NCI-H526 (cell line): ENCODE measurements at places on chromosomes 7 and 10.

DNA sequence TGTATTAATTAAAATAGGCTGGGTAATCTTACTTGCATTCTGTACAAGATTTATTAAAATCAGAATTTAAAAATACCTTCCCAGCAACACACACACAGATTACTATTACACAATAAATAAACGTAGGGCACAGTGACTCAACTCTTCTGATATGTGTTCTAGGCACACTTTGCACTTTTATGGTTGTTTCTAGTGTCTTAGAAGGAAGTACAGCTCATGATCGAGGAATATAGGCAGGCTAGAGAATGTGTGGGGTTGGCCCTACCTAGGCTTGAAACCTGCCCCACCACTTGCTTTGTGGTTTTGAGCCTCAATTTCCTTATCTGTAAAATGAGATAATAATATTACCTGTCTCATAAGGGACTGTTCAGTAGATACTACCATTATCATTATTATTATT, 30.5 kb downstream of the ARMC3 start:
- no peak for DNase-seq

DNA sequence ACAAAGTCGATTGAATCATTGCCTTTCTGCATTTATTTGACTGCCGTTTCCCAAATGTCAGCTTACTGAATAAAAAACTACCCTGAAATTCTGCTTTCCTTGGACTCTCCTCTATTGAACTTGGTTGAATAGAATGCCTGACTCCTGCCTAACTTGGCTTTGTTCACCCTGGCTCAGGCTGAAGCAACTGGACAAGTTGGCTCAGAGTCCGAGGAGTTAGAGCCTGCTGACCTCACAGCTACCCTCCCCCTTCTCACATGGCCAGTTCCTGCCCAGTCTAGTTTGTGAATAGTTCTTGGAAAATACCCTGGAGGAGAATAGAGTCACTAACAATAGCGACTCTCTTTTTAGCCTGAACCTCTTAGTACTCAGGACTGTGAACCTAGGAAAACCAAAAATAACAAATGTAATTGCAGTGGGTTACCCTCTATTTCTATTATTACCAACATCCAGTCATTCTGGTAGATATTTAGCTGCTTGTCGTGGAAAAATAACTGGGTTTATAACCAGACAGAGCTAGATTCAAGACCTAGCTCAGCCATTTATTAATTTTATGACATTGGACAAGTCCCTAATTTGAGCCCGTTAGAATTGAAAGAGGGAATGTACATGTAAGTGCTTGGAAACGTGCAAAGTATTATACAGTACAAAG, 17.3 kb upstream of the NRBF2 start:
- no peak for DNase-seq

- peak; percentile 61 for DNase-seq
These were observed 181.2 kb downstream of the KCNMA1 start for GRCh38 chr10:77456414-77456813.

- DNase-seq: no peak
These were observed 25.3 kb downstream of the ADAM22 start for GRCh38 chr7:87959336-87959735.

GRCh38 chr7:87192784-87193487, 26.6 kb downstream of the TMEM243 start:
- DNase-seq: no peak

- no peak for DNase-seq
These were observed 292.3 kb upstream of the PITRM1 start for GRCh38 chr10:3464760-3465405.

GRCh38 chr7:151748733-151749132, 128.2 kb downstream of the PRKAG2 start:
- no peak for DNase-seq

DNA sequence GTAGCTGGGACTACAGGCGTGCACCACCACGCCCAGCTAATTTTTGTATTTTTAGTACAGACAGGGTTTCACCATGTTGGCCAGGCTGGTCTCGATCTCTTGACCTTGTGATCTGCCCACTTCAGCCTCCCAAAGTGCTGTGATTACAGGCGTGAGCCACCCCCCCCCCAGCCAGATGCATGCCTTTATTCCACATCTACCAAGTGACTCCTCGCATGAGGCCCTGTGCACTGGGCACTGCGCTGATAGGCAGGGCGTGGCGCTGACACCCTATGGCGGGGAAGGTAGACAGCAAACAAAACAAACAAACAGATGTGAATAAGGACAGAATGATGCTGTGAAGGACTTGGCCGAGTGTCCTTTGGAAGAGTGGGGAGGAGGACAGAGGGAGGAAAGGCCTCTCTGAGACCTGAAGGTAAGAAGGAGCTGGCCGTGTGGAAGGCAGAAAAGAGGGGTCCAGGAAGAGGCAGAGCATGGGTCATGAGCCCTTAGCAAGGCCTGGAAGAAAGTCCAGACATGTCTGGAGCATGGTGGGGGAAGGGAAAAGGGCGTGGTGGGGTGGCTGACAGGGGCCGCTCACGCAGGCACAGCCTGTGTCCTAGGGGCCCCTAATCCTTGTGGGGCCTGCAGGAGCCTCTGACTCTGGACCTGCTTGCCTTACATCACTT, 47.5 kb upstream of the CACUL1 start:
- no peak for DNase-seq

GRCh38 chr7:12646139-12646538, 41.3 kb upstream of the ARL4A start:
- no peak for DNase-seq

DNA sequence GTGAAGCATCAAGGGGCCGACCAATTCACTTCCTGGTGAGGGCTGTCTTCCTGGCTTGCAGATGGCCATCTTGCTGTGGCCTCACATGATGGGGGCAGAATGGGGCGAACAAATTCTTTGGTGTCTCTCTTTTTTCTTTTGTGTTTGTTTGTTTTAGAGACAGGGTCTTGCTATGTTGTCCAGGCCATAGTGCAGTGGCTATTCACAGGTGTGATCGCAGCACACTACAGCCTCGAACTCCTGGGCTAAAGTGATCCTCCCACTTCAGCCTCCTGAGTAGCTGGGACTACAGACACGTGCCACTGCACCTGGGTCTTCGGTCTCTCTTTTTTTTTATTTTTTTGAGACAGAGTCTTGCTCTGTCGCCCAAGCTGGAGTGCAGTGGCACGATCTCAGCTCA, 20.1 kb downstream of the NOLC1 start:
- DNase-seq: no peak

DNA sequence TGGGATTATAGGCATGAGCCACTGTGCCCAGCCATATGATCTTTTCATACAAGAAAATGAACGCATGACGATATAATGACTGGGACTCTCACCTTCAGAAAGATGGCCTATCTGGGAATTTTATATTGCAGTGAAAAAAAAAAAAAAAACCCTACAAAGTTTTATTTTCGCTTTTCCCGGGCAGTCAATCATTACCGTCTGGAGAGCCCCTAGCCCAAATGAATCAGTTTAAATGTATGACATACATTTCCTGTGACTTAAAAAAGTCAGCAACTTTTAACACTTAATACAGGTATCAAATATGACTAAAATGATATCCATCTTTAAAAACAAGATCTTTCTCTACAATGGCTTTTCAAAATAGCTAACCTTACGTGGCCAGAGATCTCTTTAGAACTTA, 48.2 kb upstream of the NMT2 start:
- no peak for DNase-seq

DNA sequence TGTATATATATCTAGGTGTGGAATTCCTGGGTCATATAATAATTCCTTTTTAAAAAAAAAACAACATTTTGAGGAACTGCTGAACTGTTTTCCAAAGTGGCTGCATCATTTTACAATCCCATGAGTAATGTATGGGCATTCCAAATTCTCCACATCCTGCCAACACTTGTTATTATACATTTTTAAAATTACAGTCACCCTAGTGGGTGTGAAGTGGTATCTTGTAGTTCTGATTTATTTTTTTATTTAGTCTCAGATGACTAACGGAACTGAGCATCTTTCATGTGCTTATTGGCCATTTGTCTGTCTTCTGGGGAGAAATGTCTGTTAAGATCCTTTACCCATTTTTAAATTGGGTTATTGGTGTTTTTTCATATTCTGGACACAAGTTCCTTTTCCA, 12.0 kb upstream of the KLHL7 start:
- no peak for DNase-seq

DNA sequence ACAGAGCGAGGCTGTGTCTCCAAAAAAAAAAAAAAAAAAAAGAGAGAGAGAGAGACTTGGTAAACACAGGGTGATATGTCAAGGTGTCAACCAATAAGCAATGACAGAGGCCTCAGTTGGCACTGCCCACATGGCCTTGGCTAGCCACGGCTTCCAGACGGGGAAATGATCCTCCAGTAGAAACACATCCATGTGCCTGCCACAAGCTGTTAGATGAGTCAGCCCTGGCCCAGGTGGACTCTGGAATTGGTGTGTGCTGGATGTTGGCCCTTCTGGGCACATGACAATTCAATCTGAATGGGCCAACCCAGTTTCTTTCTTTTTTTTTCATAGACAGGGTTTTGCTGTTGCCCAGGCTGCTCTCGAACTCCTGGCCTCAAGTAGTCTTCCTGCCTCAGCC, 13.7 kb downstream of the RFC2 start:
- DNase-seq: no peak

DNA sequence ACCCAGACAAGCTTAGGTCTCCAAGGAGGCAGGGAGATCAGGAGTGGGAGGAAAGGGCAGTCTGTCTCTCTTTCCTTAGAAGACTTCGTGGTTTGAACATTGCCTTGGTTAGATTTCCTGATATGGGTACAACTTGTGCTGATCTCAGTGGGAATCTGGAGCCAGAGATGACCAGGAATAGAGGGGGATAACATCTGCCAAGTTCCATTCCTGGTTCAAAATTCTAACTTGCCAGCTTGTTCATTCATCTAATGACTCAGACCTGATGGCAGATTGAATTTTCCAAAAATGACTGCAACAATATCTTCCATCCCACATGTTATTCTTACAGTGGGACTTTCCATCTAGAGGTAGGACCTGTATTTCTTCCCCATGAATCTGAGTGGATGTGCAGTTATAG, 394.3 kb upstream of the PODXL start:
- no peak for DNase-seq

DNA sequence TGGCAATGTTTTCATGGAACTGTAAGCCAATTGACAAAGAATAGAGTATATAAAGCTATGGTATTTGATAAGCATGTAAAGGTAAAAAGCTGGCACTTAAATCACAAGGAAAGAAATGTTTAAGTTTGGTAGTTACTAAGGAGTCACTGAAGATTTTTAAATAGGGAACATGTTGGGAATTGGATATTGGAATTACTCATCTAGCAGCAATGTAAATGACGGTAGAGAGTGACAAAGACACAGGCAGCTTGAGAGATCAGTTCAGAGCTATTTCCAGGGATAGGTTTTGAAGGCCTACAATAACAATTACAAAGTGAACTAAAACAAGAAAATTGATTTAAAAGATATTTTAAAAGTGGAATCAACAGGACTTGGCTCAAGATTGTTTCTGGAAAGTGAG, 36.8 kb downstream of the SP8 start:
- DNase-seq: no peak

DNA sequence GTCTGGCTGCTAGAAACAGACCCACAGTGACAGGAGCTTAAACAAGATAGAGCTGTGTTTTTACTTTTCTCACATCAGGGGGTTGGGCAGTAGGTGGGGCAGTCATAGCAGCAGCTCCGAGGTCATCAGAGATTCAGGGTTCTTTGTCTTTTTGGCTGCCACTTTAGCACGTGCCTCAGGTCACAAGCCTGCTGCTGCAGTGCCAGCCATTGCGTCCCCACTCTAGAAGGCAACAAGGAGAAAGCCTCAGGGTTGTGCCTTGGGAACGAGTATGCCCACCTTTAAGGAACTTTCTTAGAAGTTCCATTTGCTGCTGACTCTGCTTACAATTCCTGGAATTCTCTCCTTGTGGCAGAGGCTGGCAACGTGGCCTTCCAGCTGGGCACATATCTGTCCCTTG, 660.7 kb upstream of the FOXK1 start:
- DNase-seq: no peak

GRCh38 chr7:36667007-36667745, 57.1 kb downstream of the AOAH start:
- DNase-seq: no peak

DNA sequence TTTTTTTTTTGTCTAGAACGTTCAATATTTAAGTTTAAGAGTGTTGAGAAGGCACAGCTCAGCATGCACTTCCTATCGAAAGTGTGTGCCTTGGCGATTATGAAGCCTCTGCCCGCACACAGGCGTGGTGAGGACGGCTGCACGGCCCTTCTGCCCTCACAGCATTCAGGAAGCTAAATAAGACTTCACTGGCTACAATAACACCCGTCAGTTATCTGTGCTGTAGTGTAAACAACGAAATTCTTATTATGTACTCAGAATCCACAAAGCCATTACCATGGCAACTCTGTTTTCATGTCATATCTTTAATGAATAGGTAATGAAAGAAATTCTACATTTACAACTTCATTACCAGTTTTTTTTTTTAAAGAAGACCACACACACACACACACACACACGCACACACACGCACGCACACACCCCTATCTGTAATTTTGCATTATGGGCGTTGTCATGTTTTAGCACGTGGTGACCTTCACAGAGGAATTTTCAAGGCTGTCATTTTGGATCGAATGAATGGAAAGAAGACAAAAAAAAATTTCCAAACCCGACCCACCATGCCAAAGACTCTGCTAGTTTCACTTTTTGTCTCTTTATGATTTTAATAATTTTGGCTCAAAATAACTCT, 254.8 kb upstream of the CTBP2 start:
- no peak for DNase-seq

DNA sequence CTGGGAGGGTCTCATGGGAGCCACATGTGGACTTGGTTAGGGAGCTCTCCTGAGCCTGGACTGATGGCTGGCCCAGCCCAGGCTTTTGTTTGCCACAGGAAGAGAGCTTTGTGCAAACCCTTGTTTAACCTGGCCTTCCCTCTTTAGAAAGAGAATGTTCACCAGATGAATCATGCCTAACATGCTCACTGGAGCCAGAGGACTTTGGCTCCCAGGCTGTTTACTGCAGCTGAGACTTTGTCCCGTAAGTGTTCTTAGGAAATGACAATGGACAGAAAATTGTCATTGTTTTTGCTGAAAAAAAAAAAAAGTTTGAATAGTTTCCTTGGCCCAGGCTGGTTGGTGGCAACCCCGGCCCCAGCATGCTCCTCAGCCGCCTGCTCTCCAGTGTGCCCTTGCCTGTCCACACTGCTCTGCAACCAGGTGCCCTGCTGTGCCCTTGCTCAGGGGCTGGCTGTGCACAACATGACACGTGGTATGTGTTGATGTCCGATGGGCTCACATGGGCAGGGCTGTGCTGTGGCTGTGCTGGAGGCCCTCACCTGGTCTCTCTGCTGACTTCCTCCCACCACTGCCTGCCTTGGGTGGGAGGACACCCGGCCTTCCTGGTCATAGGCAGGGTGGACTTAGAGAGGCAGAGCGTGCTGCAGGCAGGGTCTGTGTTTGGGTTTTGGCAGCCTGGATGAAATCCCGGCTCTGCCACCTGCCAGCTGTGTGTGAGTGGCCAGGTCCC, 215.3 kb upstream of the ZNF32 start:
- DNase-seq: no peak

- DNase-seq: peak; percentile 70
These were observed 1.5 kb downstream of the DUSP5 start for GRCh38 chr10:110498982-110499795.
